ENCODE measurements at places on chromosomes 4 and X.
A peak's percentile ranks its signal among the peaks of the same experiment; 100 is the strongest.

- DNase-seq = peak; percentile 81
Measured at GRCh38 chr4:99462875-99463464, 27.8 kb upstream of the ADH7 start.

GRCh38 chr4:87375719-87376291, 15.2 kb downstream of the HSD17B11 start:
- DNase-seq = peak; percentile 80

GRCh38 chrX:107123750-107124149, 5.1 kb upstream of the RBM41 start:
- DNase-seq = no peak

DNA sequence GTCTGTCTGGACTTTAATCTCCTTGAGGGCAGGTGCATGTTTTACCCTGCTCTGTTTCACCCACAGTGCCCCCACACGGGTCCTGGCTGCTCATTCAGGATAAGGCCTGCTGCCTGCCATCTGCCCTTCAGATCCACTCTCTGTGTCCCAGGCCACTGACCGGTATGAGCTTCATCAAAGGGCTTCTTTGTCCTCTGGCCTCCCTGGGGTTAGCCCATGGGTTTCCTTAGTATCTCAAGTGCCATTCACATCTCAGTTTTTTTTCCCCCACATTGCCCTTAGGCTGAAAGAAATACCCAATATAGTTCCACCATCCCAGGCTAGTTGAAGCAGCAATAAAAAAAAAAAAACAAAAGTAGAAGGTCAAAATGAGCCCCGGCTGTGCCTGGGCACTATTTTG, 9.3 kb downstream of the CD99L2 start:
- DNase-seq = no peak

DNA sequence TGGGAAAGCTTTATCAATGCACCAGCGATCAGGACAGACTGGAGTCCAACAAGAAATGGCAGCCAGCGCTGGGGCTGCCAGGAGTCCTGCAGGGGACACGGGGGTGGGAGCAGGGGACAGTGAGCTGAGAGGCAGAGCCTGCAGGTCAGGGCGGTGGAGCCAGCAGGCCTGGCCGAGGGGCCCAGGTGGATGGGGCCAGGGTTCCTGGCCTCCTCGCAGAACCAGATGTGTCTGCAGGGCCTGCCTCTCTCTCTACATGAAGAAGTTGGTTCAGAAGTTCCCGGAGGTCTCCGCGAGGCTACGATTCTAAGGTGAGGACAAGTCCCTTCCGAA, 63.6 kb downstream of the CPZ start:
- no peak for DNase-seq

- DNase-seq = no peak
Measured at GRCh38 chrX:40243755-40244515, 146.2 kb upstream of the BCOR start.

- DNase-seq = peak; percentile 59
Measured at GRCh38 chr4:81454948-81455347, 16.8 kb downstream of the RASGEF1B start.

GRCh38 chrX:39764441-39764914, 333.3 kb downstream of the BCOR start:
- DNase-seq = no peak

GRCh38 chr4:118158763-118159375, 124.6 kb downstream of the NDST3 start:
- peak; percentile 34 for DNase-seq

- peak; percentile 61 for DNase-seq
Measured at GRCh38 chr4:164779811-164780216, 25.9 kb downstream of the SMIM31 start.

- no peak for DNase-seq
Measured at GRCh38 chr4:72602396-72603376, 33.7 kb upstream of the ADAMTS3 start.

DNA sequence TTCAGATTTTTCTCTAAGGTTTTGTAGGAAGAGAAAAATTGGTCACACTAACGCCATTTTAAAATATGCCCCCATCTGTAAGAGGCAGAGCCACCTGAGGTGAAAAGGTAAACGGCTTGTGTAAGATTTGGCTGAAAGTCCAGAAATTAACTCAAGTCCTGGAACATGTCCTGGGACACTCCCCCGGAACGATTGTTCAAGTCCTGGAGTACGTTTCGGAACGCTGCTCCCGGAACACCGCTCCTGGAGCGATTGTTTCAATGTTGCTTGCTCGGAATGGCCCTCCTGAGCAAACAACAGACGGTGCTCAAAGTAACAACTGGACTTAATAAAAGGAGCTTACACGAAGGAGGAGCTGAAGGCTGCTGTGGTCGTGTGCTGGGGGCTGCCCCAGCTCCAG, 796.5 kb upstream of the SLIT2 start:
- no peak for DNase-seq

- no peak for DNase-seq
Measured at GRCh38 chr4:145709843-145710242, 29.9 kb downstream of the C4orf51 start.

DNA sequence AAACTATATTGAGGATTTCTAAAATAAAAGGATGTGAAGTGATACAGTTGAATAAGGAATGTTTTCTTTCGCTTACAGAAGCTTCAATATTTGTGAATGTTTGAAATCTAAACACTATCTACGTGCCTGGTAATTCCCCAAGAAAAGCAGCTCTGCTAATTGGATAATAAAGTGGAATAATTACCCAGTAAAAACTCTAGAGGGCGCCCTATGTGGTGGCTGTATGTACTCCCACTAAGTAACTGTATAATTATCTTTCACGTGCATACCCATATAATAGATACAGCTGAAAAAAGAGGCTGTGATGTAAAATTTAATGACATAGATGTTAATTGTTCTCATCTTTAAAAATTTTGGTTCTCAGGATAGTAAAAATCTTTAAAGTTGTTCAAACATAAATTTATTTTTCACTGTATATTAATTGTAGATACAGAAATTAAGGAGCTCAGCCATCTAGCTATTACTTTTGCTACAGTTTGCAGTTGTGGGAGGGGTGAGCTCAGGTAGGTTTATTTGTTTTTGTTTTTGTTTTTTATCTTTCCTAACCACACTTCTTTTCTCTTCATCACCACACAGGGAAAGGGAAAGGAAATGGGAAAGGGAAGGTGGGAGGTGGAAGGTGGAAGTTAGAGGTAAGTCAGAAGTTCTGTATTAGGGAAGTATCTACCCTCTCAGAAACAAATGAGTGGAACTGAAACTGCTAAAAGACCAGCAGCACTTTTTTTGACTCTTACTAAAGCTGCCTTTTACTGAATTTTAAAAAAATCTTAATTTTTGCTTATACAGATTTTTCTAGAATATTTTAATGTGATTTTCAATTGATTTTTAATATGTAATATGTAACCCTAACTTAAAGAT, 151.7 kb upstream of the RPS6KA6 start:
- DNase-seq = peak; percentile 52

DNA sequence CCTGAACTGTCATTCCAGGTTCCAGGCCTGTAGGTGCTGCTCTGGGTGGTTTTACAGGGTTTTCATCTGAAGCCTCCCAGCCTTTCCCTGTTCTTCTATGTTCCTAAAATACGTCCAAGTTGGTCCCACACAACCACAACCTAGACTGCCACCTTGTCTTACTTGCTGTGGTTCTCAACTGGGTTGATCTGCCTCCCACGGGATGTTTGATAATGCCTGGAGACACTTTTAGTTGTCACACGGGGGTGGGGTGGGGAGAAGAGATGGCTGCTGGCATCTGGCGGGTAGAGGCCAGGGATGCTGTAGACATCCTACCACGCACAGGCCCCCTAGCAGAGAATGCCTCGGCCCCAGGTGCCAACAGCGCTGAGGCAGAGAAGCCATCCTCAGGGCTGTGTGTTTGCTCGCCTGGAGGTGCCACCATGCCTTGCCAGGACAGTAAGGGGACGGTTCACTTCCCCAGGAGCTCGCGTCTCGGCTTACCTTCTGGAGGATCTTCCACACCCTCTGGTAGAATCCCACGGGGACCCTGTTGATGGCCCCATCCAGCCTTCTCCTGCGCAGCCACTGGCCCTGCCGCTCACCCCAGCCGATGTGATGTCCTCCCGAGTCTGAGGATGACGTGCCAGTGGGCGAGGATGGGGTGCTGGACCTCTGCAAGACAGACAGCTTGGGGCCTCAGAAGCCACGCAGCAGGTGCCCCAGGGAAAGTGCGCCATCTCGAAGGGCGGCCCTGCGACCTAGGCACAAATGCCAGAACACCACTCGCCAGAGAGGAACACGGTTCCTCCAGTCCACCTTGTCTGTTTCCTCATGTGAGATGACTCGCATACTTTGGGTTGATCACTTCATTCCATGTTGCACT, 87.0 kb downstream of the PHKA2 start:
- DNase-seq = no peak

DNA sequence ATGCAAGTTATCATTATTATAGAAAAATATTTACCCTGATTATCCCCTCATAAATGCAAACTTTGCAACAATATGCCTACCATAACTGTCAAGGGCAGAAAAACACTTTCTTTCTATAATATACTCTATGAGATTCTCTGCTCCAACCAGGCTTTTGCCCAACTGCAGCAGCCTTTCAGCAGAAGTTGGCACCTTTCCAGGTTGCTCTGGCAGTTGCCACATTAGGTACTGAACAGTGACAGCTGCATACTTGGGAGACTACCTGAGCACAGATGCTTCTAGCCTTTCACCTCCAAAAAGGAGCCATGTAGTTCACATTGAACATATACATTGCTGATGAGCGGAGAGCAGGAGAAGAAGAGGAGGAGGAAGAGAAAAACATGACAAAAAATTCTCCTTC, 69.5 kb upstream of the BRWD3 start:
- peak; percentile 8 for DNase-seq

DNA sequence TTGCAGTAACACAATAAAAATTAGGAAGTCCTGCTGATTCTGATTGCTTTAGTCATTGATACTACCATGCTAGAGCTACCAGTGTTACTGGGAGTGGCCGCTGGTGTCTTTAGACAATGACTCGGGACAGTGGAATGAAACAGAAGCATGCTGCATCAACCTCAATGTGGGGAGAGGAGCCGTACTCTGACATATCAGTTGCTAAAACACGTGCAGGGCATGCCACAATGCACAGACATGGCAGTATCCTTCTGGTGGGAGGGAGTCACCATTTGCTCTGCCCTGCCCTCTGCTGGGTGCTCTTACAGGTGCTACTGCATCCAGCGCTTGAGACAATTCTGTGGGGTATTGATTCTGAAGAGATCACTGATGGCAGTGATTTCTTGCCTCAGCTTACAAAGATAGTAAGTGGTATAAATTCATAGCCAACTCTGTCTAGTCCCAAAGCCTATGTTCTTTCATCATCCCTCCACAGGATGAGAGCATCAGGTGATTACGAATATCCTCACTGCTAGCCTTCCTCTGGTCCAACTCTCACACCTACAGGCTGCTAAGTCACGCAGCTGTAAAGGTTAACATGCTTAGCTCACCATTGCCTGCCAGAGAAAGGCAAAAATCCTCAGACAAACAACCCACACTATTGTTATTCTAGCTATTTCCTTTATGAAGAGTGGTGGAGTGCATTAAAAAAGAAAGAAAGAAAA, 43.7 kb downstream of the NSG1 start:
- DNase-seq = peak; percentile 87

DNA sequence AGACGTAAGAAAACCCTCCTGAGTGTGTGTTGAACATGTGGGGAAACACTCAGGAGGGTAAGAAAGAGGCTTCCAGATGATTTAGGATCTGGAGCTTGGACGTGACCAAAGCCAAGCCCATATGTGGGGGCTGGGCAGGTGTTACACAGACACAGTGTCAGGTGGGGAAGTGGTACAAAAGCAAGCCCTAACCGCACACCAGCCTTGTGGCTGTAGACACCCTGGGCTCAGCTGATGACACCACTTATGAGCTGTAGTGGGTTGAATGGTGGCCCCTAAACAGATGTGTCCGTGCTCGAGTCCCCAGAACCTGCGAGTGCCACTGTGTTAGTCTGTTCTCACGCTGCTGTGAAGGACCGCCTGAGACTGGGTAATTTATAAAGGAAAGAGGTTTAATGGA, 25.0 kb upstream of the NSG1 start:
- DNase-seq = no peak

DNA sequence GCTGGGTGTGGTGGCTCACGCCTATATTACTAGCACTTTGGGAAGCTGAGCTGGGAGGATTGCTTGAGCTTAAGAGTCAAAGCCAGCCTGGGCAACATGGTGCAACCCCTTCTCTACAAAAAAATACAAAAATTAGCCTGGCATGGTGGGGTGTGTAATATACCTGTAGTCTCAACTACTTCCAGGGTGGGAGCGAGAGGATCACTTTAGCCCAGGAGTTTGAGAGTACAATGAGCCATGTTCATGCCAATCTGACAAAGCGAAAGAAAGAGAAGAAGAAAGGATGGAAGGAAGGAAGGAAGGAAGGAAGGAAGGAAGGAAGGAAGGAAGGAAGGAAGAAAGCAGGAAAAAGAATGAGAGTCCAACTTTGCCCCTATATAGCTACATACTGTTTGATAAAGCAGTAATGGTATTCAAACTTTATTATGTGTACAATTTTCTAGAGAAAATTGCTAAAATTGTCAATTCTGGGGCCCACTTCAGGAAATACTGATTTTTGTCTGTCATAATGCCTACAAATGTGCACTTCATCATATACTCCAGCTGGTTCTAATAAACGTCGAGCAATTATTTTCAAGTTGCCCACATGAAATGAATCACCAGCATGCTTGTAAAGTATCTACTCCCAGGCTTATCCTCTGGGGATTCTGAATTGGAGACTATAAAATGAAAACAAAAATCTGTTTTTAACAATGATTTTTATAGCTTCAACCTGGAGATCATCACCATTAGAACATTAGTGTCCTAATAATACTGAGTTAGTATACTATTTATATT, 132.3 kb downstream of the NDST4 start:
- DNase-seq = no peak

DNA sequence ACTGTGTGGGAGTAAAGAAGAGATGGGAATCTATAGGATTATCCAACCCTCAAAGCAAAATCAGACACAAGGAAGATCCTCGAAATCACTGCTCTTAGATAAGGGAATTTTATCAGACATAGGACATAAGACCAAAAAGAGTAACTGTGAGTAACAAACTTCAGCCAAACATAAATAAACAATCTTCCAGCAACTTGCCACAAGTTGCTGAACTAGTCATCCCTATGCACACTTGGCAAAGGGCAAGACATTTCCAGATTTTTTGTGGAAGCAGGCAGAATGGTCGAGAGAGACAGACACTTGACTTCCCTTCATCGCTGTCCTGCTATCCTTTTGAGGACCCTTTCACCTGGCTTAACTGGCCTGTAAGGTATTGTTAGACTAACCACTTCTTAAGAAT, 89.6 kb downstream of the KCNIP4 start:
- DNase-seq = no peak

DNA sequence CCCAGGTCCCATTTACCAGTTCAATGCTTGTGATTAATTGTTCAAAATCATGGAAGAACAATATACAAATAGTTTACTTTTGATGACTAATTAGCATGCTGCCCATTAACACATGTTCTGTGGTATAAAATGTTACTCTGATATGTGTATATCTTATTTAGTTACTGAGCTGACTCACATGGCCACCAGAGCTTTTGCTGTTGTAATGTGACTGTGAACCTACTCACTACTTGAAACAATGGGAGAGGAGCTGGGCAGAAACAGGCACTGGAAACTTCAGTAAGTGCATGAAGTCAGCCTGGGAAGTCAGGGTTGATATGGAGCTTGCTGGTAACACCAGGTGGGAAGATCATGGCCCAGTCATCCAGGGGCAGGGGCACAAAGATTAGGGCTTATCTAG, 72.7 kb upstream of the MAD2L1 start:
- no peak for DNase-seq

GRCh38 chrX:100654261-100654660, 10.3 kb downstream of the SRPX2 start:
- DNase-seq = peak; percentile 38

GRCh38 chr4:30714408-30715031, 5.6 kb upstream of the PCDH7 start:
- DNase-seq = peak; percentile 61

Data from hematopoietic multipotent progenitor cell treated with erythropoietin and hydrocortisone succinate and interleukin-3 and kit ligand, for 4 days (in vitro differentiated cells).